ENCODE measurements at places on chromosomes 2 and 18.

- DNase-seq: no peak
These were observed 287.0 kb downstream of the EPHA4 start for GRCh38 chr2:221285148-221285547.

DNA sequence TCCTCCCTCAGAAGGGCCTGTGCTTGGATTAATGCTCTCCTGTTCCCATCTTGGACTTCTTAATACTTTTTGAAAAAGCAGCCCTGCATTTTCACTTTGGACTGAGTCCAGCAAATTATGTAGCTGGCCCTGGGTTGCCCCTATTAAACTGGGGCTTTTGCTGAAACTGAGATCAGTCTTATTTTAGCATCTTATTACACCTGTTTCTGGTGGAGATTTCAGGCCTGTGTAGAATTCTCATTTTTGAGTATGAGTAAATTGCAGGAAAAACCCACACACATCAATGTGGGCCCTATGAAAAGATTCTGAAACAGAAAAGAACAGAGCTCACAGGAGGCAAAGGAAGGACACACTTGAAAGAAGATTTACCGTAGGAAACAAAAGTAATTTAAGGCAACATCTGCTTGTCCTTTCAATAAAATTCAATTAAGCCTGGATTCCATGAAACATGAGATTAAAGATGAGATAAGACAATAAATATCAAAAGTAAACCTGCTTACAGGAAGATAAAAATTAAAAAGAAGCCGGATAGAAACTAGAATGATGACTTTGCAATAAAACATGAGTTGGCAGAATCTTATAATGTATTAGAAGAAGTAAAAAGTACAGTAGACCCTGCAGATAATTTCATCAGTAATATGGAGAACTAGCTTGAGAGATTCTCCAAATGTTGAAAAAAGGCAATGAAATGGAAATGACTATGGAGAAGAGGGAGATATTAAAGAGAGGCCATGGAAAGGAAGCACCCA is 90.7 kb upstream of the GCFC2 start:
- DNase-seq: no peak

DNA sequence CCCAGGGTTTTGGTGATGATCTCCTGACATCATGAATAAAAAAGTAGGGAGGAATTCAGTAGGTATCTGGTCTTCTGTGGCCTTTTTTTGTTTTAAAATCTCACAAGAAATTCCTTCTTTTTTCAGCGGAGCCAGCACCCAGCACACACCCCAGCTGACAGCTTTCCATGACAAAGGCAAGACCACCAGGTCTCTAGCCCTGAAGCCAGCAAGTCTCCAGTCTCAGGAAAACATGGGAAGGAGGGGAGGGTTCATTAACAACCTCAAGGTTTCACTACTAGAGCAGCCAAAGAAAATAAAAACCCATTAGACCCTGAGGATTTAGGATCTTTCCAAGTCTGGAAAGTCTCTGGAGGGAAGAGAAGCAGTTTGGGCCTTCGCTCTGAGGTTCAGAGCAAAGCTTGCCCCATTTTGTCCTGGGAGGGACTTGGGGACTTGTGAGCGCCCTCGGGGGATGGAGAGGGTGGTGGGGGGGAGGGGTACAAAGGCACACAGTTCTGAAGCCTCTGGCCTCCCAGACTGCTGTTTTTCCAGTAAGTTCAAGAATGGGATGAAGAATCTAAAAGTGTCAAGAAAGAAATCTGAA is 9.0 kb downstream of the FOXI3 start:
- DNase-seq: no peak

- DNase-seq: no peak
These were observed 97.2 kb downstream of the SP100 start for GRCh38 chr2:230512955-230513748.

- DNase-seq: no peak
These were observed 168.7 kb downstream of the ZNF804A start for GRCh38 chr2:184767059-184767458.

DNA sequence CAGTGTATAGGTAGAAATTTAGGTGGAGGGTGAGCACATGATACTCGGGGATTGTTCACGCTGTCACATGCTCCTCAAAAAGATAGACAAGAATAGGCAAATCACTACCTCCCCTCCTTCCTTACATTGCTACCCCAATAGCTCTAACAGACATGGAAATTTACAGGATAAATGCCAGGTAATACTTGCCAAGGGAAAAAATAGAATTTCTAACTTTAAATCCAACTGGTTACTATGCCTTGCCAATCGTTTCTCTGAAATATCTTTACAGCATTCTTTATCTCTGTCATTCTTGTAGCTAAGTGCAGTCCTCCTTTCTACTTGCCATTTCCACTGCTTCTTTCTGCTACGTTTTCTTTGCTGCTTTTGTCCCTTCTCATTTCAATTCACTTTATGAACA is 339.8 kb upstream of the ZEB2 start:
- DNase-seq: no peak

- no peak for DNase-seq
These were observed 995.6 kb upstream of the FANCL start for GRCh38 chr2:59236723-59237122.

DNA sequence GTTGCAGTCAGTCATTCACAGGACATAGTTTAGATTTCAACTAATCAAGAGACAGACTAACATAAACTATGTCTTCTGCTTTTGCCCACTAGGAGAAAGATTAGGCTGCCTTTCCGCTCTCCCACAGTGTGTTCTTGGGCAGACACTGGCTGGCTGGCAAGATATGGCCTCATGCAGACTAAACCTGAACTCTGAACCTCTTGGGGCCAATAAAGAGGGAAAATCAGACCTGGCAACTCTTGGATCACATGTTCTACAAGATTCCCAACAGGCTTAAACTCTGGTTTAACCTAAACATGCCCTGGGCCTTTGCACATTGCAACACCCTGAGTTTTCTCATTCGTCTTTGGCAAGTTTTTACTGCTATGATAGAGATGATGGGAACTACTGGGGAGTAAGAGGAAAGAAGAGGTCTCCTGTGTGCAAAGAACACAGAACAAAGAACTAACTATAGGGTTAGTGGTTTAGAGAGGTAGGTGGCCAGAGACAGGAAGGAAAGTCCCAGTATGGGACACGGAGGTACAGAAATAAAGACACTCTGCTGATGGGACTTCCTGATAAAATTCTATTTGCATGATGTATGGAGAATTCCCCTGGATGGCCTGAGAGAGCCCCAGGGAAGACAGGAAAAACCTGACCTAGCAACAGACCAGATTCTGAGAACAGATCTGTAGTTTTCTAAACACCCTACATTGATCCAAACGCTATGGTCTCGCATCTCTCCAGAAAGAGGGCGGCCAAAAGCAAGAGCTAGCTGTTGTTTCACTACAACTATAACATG is 2.0 kb upstream of the ATRAID start:
- no peak for DNase-seq

- DNase-seq: no peak
These were observed 77.6 kb downstream of the KIF5C start for GRCh38 chr2:148952621-148953020.

GRCh38 chr2:218876562-218877219 is 4.0 kb upstream of the WNT10A start:
- no peak for DNase-seq

DNA sequence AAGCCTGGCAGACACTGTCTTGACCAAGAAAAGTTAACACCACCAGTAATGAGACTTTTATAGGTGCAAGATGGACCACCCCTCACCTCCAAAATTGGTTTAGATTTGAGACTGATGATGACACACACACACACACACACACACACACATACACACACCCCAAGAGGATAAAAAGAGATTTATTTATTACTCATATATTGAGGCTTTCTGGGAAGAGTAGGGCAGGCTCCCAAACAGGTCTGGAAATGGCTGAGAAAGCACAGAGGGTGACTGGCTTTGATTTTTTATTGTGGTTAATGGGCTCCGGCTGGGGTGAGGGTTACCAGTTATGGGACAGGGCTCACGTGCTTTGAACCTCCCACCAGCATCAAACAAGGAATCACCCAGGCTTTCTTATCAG is 54.2 kb upstream of the ADAM23 start:
- DNase-seq: no peak

- no peak for DNase-seq
These were observed 259.0 kb upstream of the HNMT start for GRCh38 chr2:137705296-137705695.

- no peak for DNase-seq
These were observed 44.1 kb upstream of the ACKR3 start for GRCh38 chr2:236525411-236525997.

DNA sequence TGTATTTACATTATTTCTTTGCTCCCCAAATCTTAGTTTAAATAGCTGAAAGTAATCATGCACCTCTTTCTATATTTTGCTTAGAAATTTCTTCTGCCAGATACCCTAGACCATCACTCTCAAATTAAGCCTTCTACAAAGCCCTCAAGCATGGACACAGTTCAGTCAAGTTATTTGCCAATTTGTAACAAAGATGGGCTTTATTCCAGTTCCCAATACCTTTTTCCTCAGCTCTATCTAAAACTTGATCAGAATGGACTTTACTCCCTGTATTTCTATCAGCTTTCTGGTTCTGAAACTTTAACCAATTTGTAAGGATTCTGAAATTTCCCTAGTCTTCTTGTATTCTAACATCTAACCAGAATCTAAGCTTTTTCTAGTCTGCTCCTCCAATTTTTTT is 56.6 kb downstream of the SYT4 start:
- no peak for DNase-seq

DNA sequence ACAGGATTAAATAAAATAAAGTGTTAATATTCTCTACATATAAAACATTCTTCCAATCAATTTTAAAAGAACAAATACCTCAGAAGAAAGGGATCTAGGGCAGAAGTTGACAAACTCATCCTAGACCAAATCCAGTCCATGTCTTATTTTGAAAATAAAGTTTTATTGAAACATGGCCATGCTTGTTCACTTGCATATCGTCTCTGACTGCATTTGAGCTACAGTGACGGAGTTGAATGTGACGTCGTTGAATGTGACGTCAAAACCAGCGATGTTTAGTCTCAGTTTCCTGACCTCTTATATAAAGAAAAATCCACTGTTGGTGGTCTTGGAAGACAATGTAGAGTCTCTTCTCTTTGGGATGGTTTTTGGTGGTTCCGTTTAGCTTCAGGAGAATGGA is 33.6 kb downstream of the GREB1L start:
- no peak for DNase-seq

DNA sequence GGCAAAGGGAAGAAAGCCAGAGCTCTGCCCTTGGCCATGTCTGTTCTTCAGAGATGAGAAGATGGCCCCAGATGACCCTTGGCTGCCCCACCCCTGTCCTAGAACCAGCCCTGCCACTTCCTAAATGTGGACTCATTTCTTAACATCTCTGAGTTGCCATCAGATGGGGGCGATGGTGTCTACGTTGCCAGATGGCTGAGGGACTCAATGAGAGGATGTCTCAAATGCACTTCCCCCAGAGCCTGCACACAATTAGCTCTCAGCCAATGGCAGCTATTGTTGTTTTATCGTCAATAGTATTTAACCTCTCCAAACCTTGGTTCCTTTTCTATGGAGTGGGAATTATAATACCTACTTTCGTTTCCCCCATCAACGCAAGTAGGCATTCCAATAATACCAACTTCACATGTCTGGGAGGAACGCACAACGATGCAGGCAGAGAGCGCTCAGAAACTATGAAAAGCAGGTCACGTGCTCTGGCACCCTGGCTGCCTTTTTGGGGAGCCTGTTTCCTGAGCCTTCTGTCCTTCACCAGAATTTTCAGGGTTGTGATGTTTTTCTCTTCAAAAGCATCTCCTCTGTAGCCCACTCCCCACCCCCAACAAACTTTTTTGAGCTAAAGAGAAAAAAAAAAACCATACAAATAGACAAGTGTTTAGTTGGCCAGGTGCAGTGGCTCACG is 100.3 kb downstream of the MCFD2 start:
- DNase-seq: no peak

- DNase-seq: no peak
These were observed 153.3 kb downstream of the TMEM182 start for GRCh38 chr2:102915128-102915527.

DNA sequence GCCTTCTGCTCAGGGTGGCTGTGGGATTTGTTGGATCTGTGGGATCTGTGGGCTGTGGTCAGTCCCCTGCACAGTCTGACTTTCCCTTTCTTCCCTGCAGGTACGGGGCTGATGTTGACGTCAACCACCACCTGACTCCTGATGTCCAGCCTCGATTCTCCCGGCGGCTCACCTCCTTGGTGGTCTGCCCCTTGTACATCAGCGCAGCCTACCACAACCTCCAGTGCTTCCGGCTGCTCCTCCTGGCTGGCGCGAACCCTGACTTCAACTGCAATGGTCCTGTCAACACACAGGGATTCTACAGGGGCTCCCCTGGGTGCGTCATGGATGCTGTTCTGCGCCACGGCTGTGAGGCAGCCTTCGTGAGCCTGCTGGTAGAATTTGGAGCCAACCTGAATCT is 17.5 kb downstream of the ASB1 start:
- DNase-seq: no peak

DNA sequence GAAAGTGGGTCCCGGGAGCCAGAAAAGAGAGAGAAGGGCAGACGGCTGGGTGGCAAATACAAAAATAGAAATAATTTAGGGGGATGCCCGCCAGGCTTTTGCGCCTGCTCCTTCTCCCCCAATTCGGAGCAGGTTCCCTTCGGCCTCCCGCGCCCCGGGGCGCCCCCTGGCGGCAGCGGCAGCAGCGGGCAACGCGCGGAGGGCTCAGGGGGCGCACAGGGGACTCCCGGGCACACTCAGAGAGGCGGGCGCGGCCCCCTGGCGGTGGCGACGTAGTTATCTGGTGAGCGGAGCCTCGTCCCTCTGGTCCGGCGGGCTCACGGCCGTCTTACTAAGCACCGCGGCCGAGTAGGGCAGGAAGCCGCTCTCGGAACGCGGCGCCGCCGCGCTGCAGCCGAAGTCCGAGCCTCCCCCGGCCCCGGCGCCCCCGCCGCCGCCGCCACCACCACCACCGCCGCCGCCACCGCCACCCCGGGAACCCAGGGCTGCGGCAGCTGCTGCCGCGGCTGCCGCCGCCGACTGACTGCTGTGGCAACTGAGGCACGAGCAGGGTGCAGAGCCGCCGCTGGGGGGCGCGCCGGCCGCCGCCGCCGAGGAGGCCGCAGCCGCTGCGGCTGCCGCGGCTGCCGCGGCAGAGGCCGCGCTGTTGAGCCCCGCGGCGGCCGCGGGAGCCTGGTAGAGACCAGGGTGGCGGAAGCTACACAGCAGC is 3.8 kb downstream of the EVX2 start:
- DNase-seq: no peak

GRCh38 chr2:232894746-232895145 is 24.7 kb downstream of the SNORC start:
- no peak for DNase-seq

DNA sequence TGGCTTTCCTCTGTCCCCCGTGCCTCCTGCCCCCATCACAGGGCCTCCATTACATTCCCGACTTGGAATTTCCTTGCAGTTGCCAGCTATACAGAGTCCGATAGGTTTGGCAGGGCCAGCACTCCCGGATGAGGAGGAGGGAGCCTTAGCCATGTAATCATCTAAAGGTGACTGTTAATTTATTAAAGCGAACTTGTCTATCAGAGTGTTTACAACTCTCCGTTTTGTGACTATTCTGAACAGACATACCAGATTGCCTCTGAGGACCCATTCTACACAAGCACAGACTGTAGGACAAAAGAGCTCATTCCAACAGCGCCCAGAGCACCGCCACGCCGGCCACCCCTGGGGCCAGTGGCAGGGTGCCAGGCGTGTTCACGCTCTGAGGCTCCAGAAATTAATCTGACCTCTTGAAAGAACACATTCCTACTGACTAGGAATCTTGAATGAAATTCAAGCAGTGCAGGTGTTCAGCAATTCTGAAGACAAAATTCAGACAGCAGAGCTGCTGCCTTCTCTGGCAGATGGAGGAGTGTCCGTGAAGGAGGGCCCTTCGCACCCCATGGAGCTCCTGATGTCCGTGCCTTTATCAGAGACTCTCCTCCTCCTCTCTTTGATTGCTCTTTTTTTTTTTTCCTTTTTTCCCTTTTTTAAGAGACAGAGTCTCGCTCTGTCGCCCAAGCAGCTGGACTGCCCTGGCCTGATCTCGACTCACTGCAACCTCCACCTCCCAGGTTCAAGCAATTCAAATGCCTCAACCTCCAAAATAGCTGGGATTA is 58.1 kb upstream of the RALBP1 start:
- DNase-seq: no peak

Data from activated naive CD4-positive, alpha-beta T cell (primary cell).